GM10248 (cell line): ENCODE measurements at places on chromosomes 7 and 10.

GRCh38 chr7:71208881-71209280 lies 76.9 kb downstream of the GALNT17 start:
- no peak for DNase-seq

GRCh38 chr10:89615112-89615511 lies 29.9 kb downstream of the PANK1 start:
- no peak for DNase-seq

DNA sequence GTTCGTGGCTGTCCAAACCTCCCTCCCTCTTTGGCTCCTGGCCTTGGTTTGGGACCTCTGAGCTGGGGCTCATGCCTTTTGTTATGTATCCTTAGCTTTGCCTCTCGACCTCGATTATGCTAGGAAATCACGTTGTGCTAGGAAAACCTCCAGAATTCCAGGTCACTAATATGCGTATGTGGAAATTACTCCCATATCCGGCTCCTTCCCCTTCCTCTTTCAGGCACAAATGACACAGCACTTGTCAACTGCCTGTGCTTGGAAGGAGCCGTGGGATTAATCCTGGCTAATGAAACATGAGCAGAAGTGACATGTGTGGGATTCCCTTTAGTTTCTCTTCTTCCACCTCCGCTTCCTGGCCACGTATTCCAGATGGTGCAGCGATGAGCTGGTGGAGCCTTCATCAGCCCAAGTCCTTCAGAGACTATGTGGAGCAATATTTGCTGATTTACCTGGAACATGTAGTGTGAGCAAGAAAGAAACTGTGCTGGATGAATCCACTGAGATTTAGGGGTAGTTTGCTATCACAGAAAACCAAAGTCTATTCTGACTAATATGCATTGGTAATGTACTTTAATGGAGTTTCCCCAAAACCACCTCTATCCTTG lies 149.2 kb downstream of the REEP3 start:
- DNase-seq, result peak; percentile 32

DNA sequence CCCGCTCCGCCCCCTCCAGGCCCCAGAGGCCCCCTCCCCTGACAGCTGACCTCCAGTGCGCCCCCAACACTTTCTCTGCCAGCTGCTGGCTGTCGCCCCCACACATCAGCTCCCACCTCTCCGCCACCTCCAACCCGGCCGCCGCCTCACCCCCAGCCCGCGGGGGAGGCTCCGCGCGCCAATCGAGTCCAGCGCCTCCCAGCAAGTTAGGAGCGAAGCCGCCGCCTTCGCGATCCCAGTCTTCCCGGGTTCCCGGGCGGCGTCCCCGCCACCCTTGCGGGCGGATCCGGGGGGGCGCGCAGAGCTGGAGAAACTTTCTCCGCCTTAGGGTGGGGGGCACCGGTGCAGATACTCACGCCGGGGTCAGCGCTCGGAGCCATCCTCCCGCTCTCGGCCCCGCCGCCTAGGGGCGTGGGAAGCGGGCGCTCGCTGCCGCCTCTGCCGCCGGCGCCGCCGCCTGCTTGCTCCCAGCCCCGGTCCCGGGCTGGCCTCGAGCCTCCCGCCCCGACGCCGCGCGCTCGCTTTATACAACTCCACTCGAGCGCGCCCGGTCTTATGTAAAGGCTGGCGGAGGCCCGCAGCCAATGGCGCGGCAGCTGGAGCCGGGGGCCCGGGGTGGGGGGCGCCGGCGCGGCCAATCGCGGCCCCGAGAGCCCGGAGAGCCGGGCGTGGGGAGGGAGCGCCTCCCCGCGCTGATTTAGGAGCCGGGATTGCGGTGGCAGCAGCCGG lies at the start of gene CRTAC1:
Gene CRTAC1, minus strand, starts transcription at position 529 of the 729 bp plus-strand sequence. Its CDS starts 149 bp downstream, at position 380.
- DNase-seq, result no peak

DNA sequence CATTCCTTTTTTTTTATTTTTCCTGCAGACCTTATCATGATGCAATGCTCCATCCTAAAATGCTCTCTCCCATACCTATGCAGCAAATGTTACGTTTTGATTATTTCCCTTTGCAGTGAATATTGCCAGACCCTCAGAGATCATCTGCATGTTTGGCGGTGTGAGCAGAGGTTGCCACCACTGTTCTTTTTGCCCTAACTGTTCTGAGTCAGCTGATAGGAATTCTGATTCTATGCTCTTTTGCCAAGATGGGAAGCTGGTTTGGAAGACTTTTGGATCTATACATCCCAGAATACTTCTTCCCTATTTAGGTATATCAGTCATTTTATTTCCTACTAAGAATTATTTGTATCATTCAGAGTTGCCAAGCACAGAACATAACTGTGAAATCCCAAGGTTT lies 130.5 kb downstream of the KLF6 start:
- DNase-seq, result no peak

DNA sequence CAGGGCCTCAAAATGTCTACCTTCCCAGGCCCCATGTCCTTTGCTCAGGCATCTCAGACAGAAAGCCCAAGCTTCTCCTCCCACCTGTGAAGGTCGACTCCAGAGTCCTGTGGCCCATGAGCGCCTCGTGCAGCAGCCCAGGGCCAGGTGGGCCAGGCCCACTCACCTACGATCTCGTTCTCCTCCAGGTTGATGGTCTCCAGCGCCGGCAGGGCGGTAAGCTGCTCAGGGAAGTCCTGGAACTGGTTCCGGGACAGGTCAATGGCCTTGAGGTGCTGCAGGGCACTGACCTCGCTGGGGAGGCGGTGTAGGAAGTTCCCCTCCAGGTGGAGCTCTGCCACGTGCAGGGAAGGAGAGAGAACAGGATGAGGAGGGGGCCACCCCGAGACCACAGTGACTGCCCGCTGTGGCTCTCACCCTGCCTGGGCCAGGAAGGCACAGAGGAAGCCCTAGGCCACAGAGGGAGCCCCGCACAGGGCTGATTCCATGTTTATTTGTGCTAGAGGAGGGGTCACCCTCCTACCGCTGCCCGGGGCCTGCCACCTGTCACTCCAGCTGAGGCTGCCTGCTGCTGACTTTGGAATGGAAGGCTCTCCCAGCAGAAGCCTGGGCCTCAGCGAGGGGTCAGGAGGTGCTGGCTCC lies 40.0 kb upstream of the NPFFR1 start:
- no peak for DNase-seq

- no peak for DNase-seq
Measured at GRCh38 chr7:134472572-134473244, 13.8 kb upstream of the AKR1B1 start.
